Posterior vena cava (tissue), 2 donors: ENCODE measurements at places on chromosomes 11 and 22. TPM values are rescaled to one million over a fixed set of nuclear protein-coding genes. Genes with fewer than 3 reads are reported as not detected.

Gene RNF215
- 15.6 TPM for total RNA-seq

Gene GRK2
- total RNA-seq, result 58.2 TPM

Gene RAPSN
- 0.33 TPM for total RNA-seq

DNA sequence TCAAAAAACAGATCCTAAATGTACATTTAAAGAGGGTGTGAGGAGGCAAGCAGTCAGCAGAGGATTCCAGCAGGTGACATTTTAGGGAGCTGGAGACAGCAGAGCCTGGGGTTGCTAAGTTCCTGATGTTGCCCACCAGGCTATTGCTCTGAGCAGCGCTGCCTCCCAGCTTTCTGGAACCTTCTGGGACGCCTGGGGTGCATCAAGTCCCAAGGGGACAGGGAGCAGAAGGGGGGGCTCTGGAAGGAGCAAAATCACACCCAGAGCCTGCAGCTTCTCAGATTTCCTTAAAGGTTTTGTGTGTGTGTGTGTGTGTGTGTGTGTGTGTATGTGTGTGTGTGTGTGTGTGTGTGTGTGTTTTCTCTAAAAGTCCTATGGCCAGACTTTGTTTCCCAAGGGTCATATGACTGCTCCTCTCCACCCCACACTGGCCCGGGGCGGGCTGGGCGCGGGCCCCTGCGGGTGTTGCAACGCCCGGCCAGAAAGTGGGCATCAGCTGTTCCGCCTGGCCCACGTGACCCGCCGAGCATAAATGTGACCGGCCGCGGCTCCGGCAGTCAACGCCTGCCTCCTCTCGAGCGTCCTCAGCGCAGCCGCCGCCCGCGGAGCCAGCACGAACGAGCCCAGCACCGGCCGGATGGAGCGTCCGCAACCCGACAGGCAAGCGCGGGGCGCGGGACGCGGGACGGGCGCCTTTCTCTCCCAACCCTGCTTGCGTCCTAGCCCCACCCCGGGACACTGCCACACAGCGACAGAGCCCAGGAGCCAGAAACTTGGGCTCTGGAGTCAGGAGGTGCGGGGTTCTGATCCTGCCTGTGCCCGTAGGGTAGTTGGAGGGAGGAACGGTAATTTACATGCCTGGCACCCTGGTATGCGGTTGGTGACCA is at the start of gene HMOX1:
Gene HMOX1, plus strand, starts transcription at position 560 of the 887 bp plus-strand sequence. Its CDS starts 78 bp downstream, at position 638.
- DNase-seq, result peak; percentile 98

DNA sequence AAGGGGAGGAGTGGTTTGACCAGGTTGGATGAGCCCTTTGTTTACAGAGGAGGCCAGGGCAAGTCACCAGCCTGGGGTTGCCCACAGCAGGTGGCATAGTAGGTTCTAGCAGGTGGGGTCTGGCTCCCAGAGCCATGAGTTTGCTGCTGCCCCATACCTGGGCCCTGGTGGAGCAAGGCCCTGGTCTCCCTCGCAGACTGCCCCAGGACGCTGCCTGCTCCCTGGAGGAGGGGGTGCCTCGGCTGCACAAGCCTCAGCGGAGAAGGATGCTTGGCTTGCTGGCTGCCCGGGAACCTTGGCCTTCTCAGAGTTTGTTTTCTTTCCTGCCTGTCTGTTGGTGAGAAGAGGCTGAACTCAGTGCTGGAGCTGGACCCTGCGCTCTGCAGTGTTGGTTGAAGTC is 54.9 kb downstream of the LRP5 start:
- DNase-seq, result no peak

GRCh38 chr11:62492586-62492985 is 54.0 kb downstream of the AHNAK start:
- no peak for DNase-seq

- no peak for DNase-seq
Observed at GRCh38 chr11:19595499-19595839, 117.2 kb upstream of the NAV2 start.

DNA sequence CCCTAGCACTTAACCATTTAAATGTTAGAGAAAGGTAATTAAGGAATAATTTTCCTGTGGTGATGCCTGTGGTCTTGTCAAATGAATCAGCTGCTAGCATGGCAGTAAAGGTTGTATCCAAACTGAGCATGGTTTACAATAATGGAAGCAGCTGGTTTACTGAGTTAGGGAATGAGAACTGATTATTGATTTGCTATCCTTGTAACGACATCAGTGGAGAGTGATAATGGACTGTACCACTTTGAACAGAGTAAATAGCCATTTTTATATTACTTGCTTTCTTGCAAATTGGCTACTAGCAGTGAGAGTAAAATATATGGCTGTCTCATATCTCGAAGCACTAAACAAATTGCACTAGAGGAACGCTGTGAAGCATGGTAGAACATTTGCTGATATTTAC is 589.0 kb upstream of the ANO5 start:
- no peak for DNase-seq

GRCh38 chr11:13635290-13635689 is 33.2 kb upstream of the FAR1 start:
- DNase-seq, result no peak

DNA sequence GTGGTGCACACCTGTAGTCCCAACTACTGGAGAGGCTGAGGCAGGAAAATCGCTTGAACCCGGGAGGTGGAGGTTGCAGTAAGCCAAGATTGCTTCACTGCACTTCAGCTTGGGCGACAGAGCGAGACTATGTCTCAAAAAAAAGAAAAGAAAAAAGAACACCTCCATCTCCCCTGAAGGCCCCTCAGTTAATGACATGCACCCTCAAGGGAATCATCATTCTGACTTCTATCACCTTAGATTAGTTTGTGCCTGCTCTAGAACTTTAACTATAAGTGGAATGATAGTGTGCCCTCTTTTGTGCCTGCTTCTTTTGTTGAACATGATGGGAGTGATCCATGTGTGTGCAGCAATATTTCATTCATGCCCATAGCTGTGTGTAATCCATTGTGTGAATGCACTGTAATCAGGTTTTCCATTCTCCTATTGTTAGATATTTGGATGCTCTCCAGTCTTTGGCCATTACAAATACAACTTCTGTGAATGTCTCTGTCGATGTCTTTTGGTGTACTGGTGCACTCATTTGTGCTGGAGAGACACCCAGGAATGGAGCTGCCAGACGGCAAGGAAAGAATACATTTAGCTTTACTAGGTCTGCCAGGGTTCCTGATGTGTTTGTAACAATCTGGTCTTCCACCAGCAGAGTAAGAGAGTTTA is 883 bp upstream of the VPREB3 start:
- no peak for DNase-seq

DNA sequence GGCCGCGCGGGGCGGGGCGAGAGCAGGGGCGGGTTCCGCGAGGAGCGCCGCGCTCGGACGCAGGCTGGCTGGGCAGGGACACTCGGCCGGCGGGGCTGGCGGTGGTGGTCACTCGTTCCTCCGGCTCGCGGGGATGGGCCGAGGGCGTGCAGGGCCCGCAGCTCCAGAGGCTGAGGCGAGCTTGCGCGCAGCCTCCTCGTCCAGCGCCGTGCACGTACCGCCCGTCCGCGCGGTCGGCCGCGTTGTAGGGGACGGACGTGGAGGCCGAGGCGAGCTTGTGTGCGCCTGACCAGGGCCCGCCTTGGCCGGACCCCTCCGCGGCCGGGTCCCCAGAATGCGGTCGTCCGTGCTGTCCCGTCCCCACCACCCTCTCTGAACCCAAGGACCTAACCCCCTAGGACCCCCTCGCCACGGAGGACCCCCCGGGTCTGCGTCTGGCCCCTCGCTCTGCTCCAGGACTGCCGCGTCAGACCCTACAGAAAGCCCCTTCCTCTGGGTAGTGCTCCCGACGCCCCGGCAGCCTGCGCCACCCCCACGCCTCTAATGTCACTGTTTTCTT is 569 bp upstream of the YPEL1 start:
- DNase-seq, result no peak

Gene DGCR6
- 1.0 TPM for total RNA-seq

GRCh38 chr11:72271980-72272379 is 28.0 kb upstream of the PHOX2A start:
- DNase-seq, result no peak

Gene SHISAL1
- 9.8 TPM for total RNA-seq

GRCh38 chr11:9858822-9859221 is 194.9 kb downstream of the SWAP70 start:
- DNase-seq, result no peak

GRCh38 chr11:104531075-104531474 is 367.1 kb upstream of the PDGFD start:
- no peak for DNase-seq

DNA sequence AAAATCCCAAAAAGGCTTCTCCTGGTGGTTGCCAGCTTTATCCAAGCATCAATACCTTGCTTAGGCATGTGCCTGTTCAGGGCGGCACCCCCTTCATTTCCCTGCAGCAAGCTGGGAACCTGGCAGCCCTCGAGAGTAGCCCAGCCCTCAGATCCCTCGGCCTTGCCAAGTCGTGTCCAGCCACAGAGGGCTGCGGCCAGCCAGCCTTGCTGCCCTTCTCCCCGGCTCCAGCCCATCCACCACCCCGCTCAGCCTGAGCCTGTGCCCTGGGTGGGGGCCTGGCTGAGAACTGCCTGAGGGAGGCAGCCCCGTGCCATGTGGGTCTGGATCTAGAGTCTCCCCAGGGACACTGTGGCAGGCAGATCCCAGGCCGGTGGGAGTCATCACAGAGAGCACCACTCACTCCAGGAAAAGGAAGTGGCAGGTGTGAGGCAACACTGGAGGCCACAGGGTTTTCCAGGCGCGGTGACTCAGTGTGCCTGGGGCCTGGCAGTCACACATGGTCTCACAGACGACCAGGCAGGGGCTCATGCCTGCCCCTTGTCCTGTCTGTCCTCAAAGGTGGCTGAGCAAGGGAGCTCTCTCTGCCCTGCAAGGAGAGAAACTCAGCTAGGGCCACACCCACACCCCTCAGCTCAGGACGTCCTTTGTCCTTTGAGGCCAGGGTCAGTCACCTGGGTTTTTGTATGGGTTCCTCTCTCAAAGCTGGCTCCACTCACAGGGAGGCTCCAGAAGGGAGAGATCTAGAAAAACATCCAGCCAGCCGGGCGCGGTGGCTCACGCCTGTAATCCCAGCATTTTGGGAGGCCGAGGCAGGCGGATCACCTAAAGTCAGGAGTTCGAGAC is 12.2 kb upstream of the CDC42BPG start:
- DNase-seq, result peak; percentile 94

- peak; percentile 13 for DNase-seq
Observed at GRCh38 chr11:76644591-76644990, 26.0 kb downstream of the LRRC32 start.

GRCh38 chr11:118117790-118118601 is 31.2 kb upstream of the SMIM35 start:
- DNase-seq, result no peak

GRCh38 chr11:36282926-36283325 is 6.3 kb downstream of the COMMD9 start:
- DNase-seq, result no peak

Gene LIPT2
- 1.4 TPM for total RNA-seq

Gene FAR1
- total RNA-seq, result 51.5 TPM

GRCh38 chr11:11157185-11157584 is 195.9 kb downstream of the CSNK2A3 start:
- no peak for DNase-seq

Gene TMEM225
- total RNA-seq, result not detected

Gene MMP7
- total RNA-seq, result not detected
